Foreskin keratinocyte (primary cell): ENCODE measurements at places on chromosomes 12 and 14.

DNA sequence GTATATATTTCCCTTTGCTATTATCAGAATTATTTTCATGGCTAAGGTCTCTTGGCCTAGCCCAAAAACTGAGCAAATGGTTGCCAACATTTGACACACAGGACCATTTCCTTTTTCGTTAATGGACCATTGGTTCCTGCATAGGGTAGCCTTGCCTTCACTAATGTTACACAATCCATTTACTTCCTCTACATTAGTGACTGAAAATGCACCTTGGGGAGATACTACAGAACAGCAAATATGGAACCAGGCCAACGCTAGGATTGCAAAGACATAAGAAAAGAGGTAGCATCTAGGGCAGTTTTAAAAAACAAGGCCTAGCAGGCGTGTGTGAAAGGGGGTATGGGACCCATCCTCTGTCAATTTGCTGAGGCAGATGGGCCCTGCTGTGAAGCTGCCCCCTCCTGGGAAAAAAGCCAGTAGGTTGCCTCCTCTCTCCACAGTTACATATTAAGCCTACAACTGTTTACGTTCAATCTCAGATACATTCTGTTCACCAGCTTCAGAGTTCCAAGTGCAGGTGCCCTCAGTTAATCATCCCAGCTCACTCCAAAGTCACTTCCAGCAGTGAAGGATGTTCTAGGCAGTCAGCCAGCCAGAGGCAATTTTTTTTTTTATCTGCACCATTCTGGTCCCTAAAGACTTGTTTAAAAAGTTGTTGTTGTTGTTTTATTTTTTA is 15.0 kb downstream of the AQP6 start:
- no peak for DNase-seq

GRCh38 chr12:54299515-54300224 is 1.1 kb downstream of the NFE2 start:
- DNase-seq: peak; percentile 55

DNA sequence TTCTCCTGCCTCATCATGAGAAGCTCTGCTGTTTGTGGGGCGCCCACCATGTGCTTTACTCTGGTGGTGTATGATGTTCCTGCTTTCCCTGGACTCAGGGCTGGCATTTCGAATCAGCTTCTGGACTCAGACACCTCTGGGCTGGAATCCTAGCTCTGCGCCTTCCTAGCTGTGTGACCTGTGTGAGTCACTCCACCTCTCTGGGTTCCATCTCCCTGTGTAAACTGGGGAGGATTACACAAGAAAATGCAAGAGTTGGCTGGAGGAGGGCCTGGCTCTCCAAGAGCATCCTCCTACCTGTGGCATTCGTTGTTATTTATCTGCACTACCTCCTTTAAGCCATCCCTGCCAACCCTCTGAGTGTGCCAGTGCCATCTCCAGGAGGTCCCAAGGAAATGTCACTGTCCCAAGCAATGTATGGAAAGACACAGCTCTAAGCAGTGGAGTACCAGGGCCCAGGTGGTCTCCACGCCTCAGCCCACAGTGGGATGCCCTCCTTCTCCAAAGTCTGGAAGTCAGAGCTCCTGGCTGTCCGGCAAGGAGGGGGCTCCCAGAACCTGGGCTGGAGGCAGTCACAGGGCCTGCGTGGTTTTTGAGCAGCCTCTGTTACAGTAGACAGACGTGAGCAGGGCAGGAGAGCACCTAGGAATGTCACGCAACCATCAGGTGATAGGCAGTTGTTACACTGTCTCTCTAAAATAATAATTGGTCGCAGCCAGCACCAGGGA is 7.3 kb upstream of the TNFAIP2 start:
- no peak for DNase-seq

DNA sequence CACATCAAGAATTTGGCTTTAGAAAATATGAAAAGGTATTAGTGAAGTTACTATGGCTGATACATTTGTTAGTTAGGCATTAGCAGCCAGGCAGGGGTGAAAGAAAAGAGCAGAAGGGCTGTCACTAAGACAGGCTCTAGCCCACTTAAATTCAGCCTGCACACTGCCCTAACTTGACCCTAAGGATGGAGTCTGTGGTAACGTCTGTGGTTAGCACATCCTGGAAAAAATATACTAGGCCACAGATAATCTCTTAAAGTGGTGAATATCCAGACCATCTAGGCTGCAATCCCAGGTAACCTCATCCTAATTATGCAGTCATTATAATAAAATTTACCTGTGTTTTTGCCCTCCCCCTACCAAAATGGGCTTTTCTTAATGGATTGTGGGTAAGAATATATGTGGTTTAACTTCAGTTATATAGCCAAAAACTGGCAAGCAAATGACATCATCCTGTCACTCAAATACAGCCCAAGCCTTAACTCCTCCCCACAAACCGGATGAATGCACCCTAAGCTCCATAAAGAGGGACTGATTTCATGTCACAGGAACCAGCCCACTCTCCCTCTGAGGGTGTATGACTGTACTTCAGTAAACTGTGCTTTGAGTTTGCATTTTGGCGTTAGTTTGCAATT is 440.9 kb downstream of the LRFN5 start:
- DNase-seq: no peak
